ENCODE measurements at places on chromosomes 12 and 14.

DNA sequence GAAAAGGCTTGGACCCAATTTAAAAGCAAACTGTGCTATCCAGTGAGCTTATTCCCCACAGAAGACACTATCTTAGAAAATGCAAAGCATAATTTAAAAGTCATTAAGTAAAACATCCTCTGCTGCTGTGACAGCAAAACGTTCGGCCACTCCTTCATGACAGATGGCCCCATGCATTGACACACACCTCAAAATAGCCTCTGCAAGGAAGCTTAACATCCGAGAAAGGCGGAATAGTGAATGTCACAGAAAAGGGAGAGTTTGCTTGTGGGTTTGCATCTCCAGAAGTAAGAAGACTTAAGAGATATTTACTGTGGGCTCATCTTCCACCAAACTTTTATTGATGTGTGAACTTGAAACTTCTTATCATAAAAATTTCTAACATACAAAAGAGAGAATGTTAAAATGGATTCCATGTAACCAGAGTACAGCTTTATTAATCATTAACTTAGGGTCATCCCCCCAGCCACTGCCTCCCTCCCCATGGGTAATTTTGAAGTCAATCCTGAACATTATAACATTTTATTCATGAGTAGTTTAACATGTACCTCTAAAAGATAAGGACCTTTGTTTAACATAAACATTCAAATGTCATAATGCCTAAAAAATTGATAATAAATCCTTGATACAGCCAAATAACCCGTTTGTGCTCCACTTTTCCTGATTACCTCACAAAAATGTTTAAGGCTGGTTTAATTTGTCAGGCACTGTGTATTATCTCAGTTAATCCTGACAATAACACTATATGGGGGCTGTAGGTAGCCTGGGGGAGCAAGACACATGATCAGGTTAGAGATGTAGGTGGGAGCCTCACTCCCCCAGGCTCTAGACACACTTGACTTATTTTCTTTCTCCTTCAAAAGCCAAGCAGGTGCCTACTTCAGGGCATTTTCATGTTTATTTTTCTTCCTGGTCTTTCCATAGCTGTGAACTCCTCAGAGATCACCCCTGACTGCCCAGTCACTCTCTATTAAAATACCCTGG is 119.7 kb upstream of the TMCC3 start:
- DNase-seq = no peak

GRCh38 chr14:62066304-62066703 is 304.1 kb downstream of the SNAPC1 start:
- DNase-seq = no peak

DNA sequence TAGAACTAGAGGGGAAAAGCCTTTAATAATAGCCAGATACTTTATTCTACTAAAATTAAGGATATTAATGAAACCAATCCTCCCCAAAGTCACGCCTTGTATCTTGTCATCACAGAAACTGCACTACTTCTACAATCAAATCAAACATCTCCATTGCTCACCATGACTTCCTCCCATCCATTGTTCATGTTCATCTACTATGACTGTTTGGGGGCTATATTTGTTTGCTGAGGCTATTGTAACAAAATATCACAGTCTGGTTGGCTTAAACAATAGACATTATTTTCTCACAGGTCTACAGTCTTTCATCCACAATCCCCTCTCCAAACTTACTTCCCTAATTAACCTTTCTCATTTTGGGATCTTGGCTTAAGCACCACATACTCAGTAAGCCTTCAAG is 193.6 kb upstream of the FSCB start:
- peak; percentile 23 for DNase-seq

DNA sequence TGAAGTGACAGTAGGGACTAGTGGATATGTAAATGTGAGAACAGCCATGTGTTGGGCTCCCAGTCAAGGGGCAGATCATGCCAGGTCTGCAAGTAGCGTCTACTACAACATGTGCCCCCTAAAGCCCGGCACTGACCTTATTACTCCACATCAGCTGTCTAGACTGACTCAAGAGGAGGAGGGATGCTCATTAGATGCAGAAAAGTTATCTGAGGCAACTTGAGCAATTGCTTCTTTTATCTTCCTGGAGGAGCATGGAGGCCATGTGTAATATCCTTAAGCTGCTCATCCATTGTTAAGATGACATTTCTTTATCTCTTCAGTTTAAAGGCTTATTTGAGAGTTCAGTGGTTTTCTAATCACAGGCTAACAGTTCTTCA is 404.7 kb upstream of the FLRT2 start:
- DNase-seq = no peak

DNA sequence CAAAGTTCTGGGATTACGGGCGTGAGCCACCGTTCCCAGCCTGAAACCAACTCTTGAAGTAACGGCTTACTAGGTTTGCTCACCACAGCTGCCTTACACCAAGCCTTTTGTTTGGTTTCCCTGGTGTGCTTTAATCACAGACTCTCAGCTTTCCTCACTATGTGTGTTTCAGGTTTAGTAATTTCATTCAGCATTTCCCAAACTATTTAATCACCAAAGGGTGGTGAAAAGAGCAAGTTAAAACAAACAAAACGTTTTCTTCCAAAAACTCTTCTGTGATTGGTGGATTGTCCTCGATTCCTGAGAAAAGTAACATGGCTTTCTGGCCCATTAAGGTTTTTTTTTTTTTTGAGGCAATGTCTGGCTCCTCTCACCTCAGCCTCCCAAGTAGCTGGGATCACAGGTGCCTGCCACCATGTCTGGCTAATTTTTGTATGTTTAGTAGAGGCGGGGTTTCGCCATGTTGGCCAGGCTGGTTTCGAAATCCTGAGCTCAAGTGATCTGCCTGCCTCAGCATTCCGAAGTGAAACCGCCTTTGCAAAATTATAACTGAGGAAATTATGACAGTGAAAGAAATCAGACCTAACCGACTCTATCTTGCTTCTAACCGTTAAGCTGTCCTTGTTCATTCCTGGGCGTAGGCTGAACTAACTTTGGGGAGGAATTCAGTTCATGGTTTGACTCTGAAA is 1.5 kb upstream of the ZFYVE26 start:
- DNase-seq = no peak

GRCh38 chr12:109494348-109494881 is 17.0 kb downstream of the UBE3B start:
- DNase-seq = no peak

DNA sequence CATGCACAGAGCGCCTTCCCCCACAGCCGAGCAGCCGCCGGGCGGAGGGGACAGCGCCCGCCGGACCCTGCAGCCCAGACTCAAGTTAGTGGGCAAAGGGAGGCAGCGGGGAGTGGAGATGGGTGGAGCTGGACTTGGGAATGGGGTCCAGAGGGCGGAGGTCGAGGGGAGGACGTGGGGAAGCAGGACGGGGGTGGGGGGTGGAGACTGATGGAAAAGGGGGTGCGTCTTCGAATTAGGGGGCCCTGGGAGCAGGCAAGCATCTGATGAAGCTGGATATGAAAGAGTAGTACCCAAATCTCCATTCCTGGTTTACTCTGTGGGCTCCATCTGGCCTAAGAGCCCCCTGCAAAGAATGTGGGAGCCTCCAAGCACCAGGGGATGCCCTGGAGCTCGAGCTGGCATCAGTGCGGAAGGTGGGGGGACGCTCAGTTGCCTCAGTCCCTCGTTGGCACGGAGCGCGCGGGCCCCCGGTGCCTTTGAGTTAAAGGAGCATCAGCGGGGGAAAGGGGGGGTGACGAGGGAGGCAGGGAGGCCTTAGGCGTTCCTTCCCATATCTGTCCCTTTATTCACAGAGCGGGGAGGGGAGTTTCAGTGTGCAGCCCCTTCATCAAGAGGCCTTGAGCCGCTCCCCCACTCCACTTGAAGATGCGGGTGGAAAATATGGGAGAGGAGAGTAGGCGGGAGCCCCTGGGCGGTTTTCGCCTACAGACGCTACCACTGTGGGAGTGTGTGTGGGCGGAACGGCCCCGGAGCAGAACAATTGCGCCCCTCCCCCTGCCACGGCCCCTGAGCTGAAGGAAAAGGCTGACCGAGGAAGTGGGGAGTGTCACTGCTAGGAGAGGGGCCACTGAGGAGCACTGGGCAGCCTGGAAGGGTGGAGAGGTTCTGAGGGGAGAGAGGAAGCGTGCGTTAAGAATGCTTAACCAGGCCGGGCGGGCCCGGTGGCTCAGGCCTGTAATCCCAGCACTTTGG is 644 bp downstream of the NAB2 start:
- DNase-seq = peak; percentile 6

GRCh38 chr14:103280278-103280928 is 53.6 kb upstream of the EIF5 start:
- DNase-seq = no peak

- DNase-seq = no peak
Measured at GRCh38 chr14:67242168-67242420, 859 bp downstream of the PALS1 start.

- DNase-seq = no peak
Measured at GRCh38 chr14:55467307-55467706, 26.9 kb upstream of the TBPL2 start.

DNA sequence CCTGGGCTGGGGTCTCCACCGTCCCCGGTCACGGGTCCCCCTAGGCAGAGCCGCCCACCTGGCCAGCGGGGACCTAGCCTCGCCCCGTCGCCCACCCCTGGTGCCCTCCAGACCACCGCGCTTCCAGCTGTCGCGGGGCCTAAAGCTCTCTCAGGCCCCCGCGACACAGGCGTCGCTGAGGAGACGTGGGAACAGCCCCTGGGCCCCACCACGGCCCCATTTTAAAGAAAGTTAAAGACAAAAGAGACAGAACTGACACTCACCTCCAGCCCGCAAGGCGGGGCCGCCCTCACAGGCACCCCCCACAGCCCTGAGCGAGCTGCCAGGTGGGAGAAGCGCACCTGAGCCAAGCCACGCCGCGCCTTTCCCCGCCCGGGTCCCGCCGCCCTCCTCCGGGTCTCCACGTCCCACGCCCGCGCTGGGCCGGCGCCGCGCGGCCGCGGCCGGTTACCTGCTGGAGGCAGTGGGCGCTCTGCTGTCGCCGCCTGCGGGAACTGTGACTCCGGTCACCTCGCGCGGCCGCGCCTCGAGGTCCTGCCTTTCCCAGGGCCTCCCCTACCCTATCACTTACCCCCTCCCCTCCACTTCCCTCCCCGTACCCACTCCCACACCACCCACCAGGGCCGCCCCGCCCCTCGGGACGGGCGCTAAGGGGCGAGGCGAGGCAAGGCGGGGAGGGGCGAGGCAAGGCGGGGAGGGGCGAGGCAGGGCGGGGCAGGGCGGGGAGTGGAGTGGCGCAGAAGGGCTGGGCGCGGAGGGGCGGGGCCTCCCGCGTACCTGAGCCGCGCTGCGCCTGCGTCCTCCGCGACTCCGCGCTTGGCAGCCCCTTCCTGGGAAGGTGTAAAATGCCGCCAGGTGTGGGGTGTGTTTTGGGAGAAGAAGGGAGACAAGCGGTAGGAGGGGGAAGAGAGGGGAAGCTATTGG is 31.2 kb downstream of the TC2N start:
- DNase-seq = peak; percentile 91

GRCh38 chr14:22517117-22517720 is 71.8 kb downstream of the DAD1 start:
- DNase-seq = no peak

GRCh38 chr14:54742492-54743350 is 159.9 kb downstream of the GCH1 start:
- no peak for DNase-seq

DNA sequence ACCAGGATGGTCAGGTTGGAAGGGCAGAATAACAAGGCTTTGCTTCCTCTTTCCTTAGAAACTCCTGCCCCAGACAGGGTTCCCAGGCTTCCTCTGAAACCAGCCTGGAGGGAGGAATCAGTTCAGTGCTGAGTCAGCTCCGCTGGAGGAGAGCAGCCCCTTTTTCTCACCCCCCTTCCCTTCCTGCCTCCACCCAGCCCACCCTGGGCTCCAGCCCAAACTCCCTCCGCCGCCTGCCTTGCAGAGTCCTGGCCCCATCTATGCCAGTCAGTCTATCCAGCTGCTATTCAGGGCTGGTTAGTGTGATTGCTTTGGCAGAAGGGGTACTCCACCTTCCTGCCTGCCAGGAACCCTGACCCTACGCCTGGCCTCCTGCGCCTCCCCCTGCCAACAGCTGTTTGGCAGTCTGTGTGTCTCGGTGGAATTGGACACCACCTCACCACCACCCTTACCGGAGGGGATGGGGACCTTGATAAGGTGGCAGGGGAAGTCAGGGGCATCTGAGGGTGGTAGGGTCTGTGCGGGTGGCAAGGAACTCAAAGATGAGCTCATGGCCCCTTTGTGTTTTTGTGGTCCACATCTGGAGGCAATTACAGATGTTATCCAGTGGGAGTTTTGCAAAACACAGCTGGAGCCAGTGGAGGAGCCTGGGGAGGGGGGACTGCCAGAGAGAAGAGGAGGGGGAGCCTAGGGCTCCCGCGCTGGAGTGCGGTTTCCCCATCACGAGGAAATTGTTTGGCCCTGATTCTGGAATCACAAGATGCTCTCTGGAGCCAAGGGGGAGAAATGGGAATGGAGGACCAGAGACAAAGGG is 12.2 kb downstream of the MMP14 start:
- no peak for DNase-seq

DNA sequence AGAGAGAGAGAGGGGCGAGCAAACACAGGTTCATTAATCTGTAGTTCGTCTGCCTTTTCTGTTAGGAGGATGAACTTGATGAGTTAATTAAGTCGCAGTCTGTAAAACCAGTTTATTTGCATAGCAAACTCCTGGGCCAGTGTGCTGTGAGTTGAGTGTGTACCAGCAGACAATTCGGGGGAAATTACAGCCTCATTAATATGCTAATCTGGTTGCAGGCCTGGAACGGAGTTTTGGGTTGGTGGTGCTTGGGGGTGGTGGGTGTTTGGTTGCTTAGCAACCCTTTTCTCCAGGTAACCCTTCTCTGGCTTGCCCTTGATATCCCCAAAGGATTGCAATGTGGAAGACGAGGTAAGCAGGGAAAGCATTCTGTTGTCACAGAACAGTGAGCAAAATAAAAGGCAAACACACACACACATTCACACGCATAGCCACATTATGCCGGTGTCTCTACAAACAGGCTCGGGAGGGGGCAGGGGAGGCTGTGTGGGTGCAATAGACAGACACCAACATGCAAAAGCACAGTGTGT is 29.2 kb upstream of the LHX5 start:
- DNase-seq = no peak

- no peak for DNase-seq
Measured at GRCh38 chr12:101596172-101596571, 1.4 kb downstream of the MYBPC1 start.

GRCh38 chr12:62361048-62361447 is 100.8 kb downstream of the USP15 start:
- no peak for DNase-seq

- peak; percentile 75 for DNase-seq
Measured at GRCh38 chr14:80078501-80078900, 132.8 kb downstream of the DIO2 start.

DNA sequence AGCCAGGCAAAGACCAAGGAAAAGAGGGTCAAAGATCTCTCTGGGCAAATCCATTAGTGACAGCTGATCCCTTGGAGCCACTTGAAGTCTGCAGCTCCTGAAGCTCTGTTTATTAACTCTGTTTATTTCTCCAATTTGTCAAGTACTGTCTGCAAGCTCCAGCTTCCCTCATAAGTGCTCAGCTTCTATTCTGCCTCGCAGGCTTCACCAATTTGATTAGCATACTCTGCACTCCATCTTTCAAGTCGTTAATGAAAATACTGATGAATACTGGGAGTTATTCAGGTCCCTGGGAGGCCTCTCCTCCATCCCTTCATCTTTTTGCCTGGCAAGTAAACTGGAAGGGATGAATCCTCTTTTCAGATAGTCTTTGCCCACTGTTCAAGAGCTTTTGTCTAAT is 54.3 kb downstream of the TTC9 start:
- DNase-seq = no peak

GRCh38 chr12:65685514-65685913 is 138.8 kb upstream of the HMGA2 start:
- no peak for DNase-seq
